ENCODE measurements at places on chromosomes 11 and 22.
A peak's percentile ranks its signal among the peaks of the same experiment; 100 is the strongest.

GRCh38 chr11:119320776-119321524 lies 4.0 kb upstream of the MCAM start:
- peak; percentile 65 for DNase-seq

- no peak for DNase-seq
These were observed 174.8 kb upstream of the NECTIN1 start for GRCh38 chr11:119903821-119904220.

DNA sequence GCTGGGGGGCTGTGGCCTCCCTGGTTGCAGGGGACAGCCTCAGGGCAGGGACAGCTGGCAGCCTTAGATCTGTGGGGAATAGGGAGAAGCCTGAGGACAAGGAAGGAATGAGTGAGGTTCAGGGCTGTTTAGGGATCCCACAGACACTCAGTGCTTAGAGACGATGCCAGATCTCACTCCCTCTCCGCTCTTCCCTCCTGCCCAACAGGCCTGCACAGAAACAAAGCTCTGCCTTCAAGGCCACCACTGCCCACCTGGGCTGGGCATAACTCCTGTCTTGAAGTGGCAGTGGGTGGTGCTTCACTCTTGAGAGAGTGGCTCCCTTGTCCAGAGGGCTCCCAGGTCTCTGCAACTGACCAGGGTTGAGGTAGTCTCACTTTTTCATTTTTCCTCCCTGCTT lies 13.1 kb upstream of the CENATAC start:
- no peak for DNase-seq

- DNase-seq = no peak
These were observed 67.5 kb upstream of the SCUBE2 start for GRCh38 chr11:9158898-9159391.

GRCh38 chr11:112760396-112761059 lies 200.7 kb upstream of the NCAM1 start:
- no peak for DNase-seq

DNA sequence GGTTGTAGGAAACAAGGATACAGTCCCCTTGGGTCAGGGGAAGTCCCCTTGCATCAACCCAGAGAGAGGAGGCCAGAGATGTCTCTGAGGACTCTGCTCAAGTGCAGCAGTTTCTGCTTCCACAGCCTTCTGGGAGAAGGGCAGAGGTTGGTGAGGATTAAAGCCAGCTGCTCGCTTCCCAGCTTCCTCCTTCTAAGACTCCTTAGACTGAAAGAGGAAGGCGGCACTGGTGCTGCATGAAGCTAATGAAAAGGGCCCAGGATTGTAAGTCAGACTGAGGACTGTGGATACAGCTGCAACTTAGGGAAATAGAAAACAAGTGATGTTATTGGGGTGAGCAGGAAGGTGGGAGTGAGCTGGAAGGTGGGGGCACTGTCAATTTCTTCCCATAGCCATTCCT lies at the start of gene OR52K1:
TSS of gene OR52K1 (plus strand) at position 202 of the 400 bp plus-strand sequence. CDS start 6,255 bp downstream, outside the sequence.
- DNase-seq = no peak

DNA sequence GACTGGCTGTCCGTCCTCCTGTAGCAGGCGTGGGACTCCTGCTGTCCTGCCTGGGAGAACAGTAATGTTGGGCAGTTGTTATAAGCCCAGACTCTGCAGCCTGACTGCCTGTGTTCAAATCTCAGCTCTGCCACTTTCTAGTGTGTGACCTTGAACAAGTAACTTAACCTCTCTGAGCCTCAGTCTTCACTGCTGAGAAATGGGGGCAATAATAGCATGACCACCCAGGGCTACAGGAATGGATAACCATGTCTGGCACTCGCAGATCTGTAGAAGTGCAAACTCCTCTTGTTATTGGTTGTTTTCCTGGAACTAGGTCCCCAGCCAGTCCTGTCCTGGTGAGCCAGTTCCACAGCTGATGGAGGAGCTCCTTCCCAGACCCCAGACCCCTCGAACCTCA lies 69.7 kb downstream of the TP53I11 start:
- DNase-seq = no peak

DNA sequence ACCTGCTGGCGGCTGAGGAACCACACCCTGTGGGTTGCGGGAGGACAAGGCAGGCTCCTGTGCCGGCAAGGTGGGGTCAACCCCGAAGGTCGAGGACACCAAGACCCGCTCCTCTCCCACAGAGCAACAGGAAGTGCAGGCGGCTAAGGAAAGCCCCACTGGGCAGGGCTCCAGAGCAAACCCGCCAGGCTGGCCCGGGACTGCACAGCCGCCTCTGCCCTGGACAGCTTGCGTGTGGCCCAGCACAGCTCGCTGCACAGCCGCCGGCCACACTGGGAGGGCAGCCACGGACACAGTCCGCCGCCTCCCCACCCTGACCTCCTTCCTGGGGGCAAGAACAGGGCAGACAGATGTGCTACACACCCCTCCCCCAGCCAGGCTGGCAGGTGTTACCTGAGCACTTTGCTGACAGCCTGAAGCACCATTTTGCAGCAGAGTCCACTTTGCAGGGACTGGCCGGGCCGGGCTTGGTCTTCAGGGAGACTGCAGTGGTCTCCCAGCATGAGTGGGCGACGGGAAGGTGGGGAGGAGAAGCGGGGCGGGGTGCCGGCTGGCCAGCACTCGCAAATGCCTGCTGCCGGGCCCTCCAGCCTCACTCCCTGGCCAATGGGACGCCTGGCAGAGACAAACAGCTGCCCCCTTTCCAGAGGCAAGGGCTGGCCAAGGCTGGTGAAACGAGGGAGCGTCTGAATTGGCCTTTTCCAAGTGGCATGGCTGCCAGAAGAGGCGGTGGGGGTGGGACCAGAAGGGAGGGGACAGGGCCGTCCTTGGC lies at the start of gene MOB2:
TSS of gene MOB2 (minus strand) at position 726 of the 772 bp plus-strand sequence. CDS start at position 503, 223 bp downstream.
- peak; percentile 67 for DNase-seq
